ENCODE measurements at places on chromosomes 2 and 18.

- H3K36me3 ChIP-seq = no peaks in the 10 kb centered on the region
- DNase-seq = peak; percentile 22
- peaks cover 7% of the 10 kb centered on the region for H3K4me1 ChIP-seq
Measured at GRCh38 chr2:55111570-55112228, 61.4 kb upstream of the RTN4 start.

GRCh38 chr2:171514908-171515582 lies 7.2 kb upstream of the CYBRD1 start:
- no peak overlapping the region for H3K27ac ChIP-seq
- H3K4me3 ChIP-seq = no peak overlapping the region
- no peaks in the 10 kb centered on the region for H3K4me1 ChIP-seq
- no peaks in the 10 kb centered on the region for H3K27me3 ChIP-seq

- no peak overlapping the region for H3K27ac ChIP-seq
- no peaks in the 10 kb centered on the region for H3K36me3 ChIP-seq
- DNase-seq = no peak
Measured at GRCh38 chr2:152456262-152456661, 121.3 kb downstream of the FMNL2 start.

GRCh38 chr2:2748399-2749205 lies 417.5 kb upstream of the MYT1L start:
- H3K4me3 ChIP-seq = no peak overlapping the region
- no peaks in the 10 kb centered on the region for H3K4me1 ChIP-seq
- no peaks in the 10 kb centered on the region for H3K27me3 ChIP-seq
- DNase-seq = no peak

DNA sequence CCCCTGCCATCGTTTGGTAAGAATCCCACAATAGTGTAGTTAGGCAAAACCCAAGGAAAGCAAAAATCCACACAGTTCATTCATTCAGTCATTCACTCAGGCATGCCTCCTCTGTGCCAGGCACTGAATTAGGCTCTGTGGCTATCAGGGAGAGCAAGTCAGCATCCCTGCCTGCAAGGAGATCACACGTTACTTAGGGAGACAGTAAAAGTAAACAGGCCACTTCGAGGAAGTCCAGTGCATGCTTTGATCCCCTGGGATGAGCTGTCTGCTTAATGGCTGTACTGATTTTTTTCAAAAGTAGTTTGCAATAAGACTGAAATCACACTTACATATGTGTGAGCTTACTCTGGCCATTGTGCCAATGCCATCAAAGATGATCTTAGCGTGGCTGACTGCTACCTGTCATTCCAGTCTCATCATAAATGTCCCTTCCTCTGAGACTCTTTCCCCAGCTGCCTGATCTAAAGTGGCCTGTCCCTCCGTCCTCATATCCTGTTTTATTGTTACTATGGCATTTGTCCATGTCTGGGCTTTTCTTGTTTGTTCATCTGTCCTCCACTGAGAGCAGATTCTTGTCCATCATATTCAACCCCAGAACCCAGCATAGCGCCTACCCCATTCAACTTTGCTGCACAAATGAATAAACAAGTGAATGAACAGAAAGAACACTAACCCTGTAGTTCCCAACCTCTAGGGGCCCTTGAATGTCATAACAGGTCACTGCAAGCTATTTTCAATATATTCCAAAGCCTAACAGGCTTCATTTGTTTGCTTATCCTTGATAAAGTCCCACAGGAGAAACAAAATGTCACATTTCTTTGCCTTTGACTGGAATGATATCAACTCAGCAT lies 84.1 kb downstream of the GALNT14 start:
- H3K27ac ChIP-seq = no peak overlapping the region
- DNase-seq = no peak
- H3K36me3 ChIP-seq = no peaks in the 10 kb centered on the region
- peaks cover 11% of the 10 kb centered on the region for H3K4me1 ChIP-seq
- H3K27me3 ChIP-seq = no peaks in the 10 kb centered on the region

GRCh38 chr18:34911661-34912384 lies 129.4 kb upstream of the MAPRE2 start:
- H3K36me3 ChIP-seq = no peaks in the 10 kb centered on the region
- no peaks in the 10 kb centered on the region for H3K4me1 ChIP-seq
- H3K27me3 ChIP-seq = no peaks in the 10 kb centered on the region
- no peak overlapping the region for H3K27ac ChIP-seq
- DNase-seq = no peak

GRCh38 chr2:9498210-9498609 lies 23.9 kb downstream of the IAH1 start:
- no peaks in the 10 kb centered on the region for H3K36me3 ChIP-seq
- no peak overlapping the region for H3K4me3 ChIP-seq
- DNase-seq = no peak
- no peaks in the 10 kb centered on the region for H3K27me3 ChIP-seq
- no peaks in the 10 kb centered on the region for H3K4me1 ChIP-seq

- no peak overlapping the region for H3K27ac ChIP-seq
- no peaks in the 10 kb centered on the region for H3K27me3 ChIP-seq
- no peak overlapping the region for H3K4me3 ChIP-seq
Measured at GRCh38 chr2:230877759-230878598, 13.2 kb downstream of the ITM2C start.

GRCh38 chr2:193847130-193847529 lies 1652.4 kb upstream of the TMEFF2 start:
- H3K27ac ChIP-seq = no peak overlapping the region
- no peak overlapping the region for H3K4me3 ChIP-seq
- no peaks in the 10 kb centered on the region for H3K27me3 ChIP-seq
- no peaks in the 10 kb centered on the region for H3K4me1 ChIP-seq
- no peak for DNase-seq

GRCh38 chr2:198517976-198518375 lies 713.6 kb downstream of the PLCL1 start:
- no peak overlapping the region for H3K27ac ChIP-seq
- no peaks in the 10 kb centered on the region for H3K27me3 ChIP-seq
- no peak overlapping the region for H3K4me3 ChIP-seq
- H3K36me3 ChIP-seq = no peaks in the 10 kb centered on the region
- no peaks in the 10 kb centered on the region for H3K4me1 ChIP-seq

GRCh38 chr2:157696036-157696435 lies 67.4 kb upstream of the ACVR1C start:
- H3K27me3 ChIP-seq = no peaks in the 10 kb centered on the region
- H3K36me3 ChIP-seq = no peaks in the 10 kb centered on the region
- no peaks in the 10 kb centered on the region for H3K4me1 ChIP-seq
- no peak overlapping the region for H3K4me3 ChIP-seq
- H3K27ac ChIP-seq = no peak overlapping the region
- no peak for DNase-seq
